Stimulated activated CD8-positive, alpha-beta memory T cell treated with anti-CD3 and anti-CD28 coated beads, Interleukin-2, amount 100 ng/mL, for 48 hours (primary cell): ENCODE measurements at places on chromosomes 12 and 14.

- DNase-seq = no peak
Observed at GRCh38 chr14:54370323-54371198, 26.2 kb upstream of the CDKN3 start.

GRCh38 chr12:70560671-70561070 is 76.6 kb downstream of the PTPRB start:
- DNase-seq = no peak

- DNase-seq = no peak
Observed at GRCh38 chr12:116337312-116337711, 59.8 kb upstream of the MED13L start.

DNA sequence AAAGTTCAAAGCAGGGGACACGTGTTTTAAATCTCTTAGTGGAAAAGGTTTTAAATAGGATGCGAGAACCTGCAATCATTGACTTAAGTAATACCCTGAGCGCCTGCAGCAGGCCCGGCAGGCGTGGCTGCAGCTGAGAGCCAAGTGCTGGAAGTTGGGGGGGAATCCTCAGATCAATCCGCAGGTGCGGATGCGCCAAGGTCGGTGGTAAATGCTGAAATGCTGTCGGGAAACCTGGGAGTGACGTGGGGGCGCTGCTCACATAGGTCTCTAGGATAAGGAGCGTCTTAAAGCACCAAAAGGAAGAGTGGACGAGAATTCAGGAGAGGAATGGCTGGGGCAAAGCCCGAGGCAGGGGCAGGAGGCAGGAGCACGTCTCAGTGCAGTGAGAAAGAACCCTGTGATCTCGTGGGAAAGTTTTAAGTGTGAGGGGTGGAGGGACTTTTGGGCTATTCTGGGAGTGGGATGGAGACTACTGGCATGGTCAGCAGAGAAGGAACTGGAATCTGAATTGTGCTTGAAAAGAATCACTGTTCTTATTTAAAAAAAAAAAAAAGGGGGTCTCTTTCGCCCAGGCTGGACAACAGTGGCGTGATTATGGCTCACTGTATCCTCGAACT is 883 bp upstream of the CDCA4 start:
- DNase-seq = no peak

DNA sequence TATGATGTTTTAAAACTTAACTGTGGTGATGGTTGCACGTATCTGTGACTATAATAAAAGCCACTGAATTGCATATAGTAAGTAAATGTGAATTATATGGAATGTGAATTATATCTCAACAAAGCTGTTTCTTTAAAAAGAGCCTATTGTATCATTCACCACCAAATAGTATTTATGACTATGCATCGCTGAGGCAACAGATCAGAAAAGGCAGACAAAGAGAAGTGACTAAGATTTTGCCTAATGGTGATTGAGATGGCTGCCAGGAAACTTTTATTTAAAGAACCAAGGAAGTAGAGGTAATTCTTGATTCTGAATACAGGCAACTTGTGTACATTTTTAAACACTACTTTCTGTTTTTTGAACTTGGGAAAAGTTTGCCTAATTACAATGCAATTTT is 31.7 kb downstream of the DHRS7 start:
- no peak for DNase-seq

- DNase-seq = no peak
Observed at GRCh38 chr12:52205612-52206303, 13.9 kb upstream of the KRT80 start.

- no peak for DNase-seq
Observed at GRCh38 chr14:52948836-52949235, 2.0 kb downstream of the FERMT2 start.

GRCh38 chr14:32073537-32074189 is 3.4 kb upstream of the ARHGAP5 start:
- DNase-seq = no peak
